ENCODE measurements at places on chromosomes 12 and 14.

GRCh38 chr14:69701291-69701690, 65.7 kb upstream of the SRSF5 start:
- no peak for DNase-seq

DNA sequence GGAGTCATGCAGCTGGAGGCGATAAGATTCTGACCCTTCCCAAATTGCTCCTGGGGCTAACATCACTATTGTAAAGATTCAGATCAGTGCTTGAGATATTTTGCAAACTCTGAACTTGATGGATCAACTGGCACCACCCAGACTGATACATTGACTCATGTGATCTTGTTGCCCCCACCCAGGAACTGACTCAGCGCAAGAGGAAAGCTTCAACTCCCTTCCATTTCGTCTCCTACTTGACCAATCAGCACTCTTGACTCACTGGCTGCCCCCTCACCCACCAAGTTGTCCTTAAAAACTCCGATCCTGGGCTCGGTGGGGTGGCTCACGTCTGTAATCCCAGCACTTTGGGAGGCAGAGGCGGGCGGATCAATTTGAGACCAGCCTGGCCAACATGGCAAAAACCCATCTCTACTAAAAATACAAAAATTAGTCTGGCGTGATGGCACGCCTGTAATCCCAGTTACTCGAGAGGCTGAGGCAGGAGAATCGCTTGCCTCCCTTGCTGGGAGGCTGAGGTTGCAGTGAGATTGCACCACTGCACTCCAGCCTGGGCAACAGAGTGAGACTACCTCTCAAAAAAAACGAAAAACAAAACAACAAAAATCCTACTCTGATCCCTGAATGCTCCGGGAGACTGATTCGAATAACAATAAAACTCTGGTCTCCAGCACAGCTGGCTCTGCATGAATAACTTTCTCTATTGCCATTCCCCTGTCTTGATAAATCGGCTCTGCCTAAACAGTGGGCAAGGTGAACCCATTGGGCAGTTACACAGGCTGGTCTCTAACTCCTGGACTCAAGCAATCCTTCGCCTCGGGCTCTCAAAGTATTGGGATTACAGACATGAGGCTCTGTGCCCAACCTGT, 9.8 kb upstream of the ARF6 start:
- DNase-seq, result no peak

DNA sequence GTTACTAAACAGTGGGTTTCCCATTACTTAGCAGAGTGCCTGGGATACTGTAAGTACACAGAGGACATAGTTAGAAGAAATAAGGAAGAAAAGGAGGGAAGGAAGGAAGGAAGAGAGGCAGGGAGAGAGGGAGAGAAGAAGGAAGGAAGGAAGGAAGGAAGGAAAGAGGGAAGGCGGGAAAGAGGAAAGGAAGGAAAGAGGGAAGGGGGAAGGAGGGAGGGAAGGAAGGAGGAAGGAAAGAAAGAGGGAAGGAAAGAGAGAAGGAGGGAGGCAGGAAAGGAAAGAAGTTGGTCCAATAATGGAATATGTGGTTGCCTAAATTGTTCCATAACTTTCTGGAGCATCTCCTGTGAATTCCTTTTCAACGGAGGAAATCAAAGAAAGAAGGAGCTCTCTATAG, 1230.4 kb downstream of the AACS start:
- no peak for DNase-seq

- no peak for DNase-seq
Measured at GRCh38 chr12:11672256-11673191, 23.1 kb downstream of the ETV6 start.

GRCh38 chr14:23694949-23695663, 58.9 kb downstream of the DHRS2 start:
- DNase-seq, result no peak

- no peak for DNase-seq
Measured at GRCh38 chr12:70028918-70029317, 203.9 kb downstream of the MYRFL start.

DNA sequence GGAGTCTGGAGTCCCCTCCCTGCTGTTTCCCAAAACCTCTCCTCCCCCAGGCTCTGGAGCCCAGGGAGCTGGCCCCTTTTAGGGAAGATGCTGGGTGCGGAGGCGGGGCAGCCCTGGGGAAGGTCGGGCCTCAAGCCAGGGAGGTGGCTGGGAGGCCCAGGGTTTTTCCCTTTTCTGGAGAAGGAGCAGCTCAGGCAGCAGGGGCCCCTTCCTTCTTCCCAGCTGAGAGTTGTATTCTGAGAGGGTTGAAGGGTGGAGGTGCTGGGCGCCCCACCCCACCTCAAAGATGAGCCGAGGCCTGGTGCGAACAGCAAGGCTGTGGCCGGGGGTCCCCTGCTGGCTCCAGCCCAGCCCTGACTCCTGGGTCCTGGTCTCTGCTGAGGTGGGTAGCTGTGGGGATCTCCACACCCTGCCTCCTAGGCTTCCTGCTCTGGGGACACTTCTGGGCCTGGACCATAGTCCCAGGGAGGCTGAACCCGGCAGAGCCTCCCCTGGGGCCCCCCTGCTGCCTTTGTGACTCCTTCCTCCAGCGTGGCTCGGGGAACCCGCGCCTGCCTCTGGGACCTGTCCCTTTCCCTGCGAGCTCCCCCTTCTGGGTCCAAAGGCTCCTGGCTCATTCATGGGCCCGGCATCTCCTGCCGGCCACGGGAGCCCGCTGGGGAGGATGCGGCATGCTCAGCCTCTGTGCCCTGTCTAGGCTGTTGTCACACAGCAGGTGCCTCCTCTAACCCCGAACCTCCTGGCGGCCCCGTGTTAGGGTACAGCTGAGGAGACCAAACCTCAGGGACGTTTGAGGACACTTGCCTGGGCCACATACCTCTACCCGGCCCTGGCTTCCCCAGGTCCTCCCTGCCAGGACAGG, 4.4 kb downstream of the TRMT61A start:
- DNase-seq, result no peak

DNA sequence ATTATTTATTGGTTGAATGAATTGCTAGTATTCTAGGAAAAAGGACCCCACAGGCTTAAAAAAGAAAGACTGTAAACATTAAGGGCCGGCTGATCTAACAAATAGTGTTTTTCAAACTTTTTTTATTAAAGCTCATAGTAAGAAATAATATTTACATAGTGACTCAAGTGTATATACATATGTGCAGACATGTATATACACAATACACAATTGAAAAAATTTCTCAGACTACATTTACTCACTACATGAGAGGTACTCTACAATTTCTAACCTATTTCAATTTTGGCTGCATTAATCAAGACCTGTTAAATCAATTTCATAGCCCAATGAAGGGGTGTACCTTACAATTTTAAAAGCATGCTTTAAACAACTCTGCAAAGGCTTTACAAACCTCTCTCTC, 17.5 kb downstream of the KCNH5 start:
- no peak for DNase-seq

DNA sequence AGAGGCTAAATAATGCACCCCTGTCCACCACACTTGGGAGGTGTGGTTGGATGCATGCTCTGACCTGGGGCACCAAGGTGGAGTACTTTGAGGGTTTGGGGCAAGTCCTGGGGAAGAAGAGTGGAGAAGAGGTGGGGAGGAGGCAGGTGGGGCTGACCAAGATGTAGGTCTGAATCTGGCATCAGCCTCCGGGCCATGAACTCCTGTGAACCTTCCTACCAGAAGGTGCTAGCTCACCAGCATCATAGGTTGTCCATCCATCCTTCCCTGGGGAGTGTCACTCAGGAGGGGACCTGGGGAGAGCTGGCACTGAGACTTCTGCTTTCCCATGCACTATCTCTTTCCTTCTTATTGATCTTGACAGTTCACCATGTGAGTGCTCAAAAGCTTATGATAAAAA, 13.6 kb upstream of the EMP1 start:
- no peak for DNase-seq

- DNase-seq, result no peak
Measured at GRCh38 chr12:107509421-107509820, 176.2 kb upstream of the PWP1 start.

GRCh38 chr12:92739113-92739512, 36.3 kb downstream of the PLEKHG7 start:
- DNase-seq, result no peak

- no peak for DNase-seq
Measured at GRCh38 chr12:103821773-103822172, 19.3 kb downstream of the NT5DC3 start.

GRCh38 chr14:50666772-50667683, 1.1 kb downstream of the SAV1 start:
- DNase-seq, result peak; percentile 25

GRCh38 chr12:42958291-42958674, 368.7 kb upstream of the PRICKLE1 start:
- no peak for DNase-seq

DNA sequence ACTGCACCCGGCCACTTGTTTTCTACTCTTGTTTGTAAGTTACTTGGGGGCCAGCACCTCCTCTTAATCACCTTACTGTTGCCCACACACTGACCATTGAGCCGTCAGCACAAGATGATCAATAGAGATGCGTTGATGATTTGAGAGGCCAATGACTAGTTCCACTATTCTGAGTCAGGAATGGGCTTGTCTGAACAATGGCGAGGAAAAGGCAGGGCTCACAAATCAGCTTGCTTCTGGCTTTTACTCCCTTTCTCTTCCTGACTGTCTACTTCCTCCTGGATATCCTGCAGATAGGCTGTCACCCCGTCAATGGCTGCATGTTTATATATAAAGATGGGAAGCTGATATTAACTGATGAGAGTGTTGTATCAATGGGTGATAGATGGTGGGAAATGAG, 29.1 kb upstream of the HDAC7 start:
- DNase-seq, result no peak

DNA sequence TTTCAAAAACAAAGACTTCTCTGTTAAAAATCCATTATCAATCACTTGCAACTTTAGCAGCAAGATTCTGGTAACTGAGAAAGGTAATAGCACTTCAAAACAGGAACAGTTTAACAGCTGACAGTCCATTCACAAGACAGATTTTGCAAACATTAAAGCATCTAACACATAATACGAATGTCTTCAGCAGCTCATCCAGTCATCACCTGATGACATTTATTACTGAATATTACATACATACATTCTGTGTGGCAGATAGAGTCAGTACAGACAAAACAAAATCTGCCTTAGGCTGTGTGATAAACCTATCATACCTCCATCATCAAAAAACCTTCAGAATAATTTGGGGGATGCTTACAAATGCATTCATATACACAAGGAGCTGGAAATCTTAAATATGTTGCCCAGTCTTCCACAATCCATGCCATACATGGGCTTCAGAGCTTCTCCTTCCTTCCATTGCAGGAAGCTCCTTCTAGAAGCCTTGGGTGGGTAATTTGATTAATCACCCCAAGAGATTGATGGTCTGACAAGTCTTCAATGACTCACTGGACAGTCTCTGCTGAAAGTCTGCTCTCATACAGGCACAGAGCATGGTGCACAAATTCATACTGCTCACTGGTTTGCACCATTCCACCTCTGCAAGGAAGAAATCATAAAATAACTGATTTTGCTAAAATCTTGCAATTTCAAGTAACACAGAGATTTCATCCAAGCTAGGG, 1.6 kb upstream of the PTPRB start:
- DNase-seq, result no peak

DNA sequence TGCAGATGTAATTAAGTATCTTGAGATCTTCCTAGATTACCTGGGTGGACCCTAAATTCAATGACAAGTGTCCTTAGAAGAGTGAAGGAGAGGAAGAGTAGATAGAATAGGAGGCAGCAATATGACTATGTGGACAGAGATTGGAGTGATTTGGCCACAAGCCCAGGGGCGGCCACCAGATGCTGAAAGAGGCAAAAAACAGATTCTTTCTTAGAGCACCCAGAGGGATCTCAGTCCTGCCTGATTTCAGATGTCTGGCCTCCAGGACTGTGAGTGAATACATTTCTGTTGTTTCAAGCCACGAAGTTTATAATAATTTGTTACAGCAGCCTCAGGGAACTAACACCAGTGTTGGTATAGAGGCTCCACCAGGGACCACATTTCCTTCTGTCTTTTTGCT, 67.3 kb downstream of the DACT1 start:
- no peak for DNase-seq

GRCh38 chr14:61186341-61187195, 94.6 kb downstream of the TMEM30B start:
- DNase-seq, result no peak

DNA sequence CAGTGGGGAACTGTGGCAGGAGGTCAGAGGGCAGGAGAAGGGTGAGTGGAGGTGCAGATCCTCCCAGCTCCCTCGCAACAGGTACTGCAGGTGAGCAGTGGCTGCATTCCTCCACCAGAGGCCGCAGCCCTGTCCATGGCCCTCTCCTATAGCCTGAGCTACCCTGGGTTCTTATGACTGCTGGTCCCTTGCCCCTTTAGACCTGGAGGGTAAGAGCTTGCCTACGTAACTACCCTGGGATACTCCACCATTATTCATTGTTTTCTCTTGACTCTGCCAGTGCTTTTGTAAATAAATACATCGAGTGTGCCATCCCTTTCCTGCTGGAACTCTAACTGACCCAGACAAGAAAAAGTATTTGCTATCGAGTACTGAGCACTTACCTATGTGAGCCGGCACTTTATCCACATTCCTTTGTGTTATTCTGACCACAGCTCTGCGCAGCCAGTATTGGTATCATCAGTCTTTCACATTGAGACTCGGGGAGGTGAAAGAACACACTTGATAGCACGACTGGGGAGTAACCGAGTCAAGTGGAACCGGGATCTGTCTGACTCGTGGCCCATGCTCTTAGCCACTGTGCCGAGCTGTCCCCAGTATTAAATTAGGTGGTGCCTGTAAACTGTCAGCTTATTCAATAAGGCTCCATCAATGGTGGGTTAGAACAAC, 38.5 kb downstream of the LTBP2 start:
- DNase-seq, result no peak

DNA sequence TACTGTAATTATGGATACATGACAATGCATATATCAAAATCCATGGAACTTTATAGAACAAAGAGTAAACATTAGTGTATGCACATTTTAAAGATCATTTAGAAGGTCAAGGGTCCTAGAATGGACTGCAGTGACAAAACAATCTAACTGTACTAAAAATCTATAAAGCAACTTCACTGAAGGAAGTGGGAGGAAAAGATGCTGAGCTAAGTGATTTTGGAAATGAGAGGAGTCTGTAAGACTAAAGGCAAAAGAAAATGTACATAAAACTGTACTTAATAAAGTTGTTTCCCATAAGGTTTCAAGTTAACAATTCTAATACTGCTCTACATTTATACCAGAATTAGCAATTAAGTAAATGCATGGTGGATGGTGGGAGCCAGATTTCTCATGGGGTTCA, 46.9 kb upstream of the HIF1A start:
- no peak for DNase-seq

GRCh38 chr14:76386944-76387782, 11.2 kb downstream of the ESRRB start:
- DNase-seq, result peak; percentile 61

- no peak for DNase-seq
Measured at GRCh38 chr14:90308561-90308960, 23.2 kb downstream of the NRDE2 start.
